Breast epithelium (tissue), 4 donors: ENCODE measurements at places on chromosomes 5 and 9.

GRCh38 chr5:11801061-11801460, 103.2 kb downstream of the CTNND2 start:
- H3K27me3 ChIP-seq: no peaks in the 10 kb centered on the region
- H3K36me3 ChIP-seq: no peaks in the 10 kb centered on the region
- H3K27ac ChIP-seq: no peak overlapping the region
- H3K4me1 ChIP-seq: no peaks in the 10 kb centered on the region

GRCh38 chr5:10338686-10339057, 14.8 kb upstream of the MARCHF6 start:
- no peak for DNase-seq
- no peak overlapping the region for H3K4me3 ChIP-seq
- no peaks in the 10 kb centered on the region for H3K27me3 ChIP-seq
- H3K36me3 ChIP-seq: no peaks in the 10 kb centered on the region
- no peaks in the 10 kb centered on the region for H3K4me1 ChIP-seq

GRCh38 chr5:132110930-132111329, 37.3 kb downstream of the CSF2 start:
- DNase-seq: no peak
- no peak overlapping the region for H3K4me3 ChIP-seq
- no peaks in the 10 kb centered on the region for H3K27me3 ChIP-seq
- no peaks in the 10 kb centered on the region for H3K4me1 ChIP-seq
- no peaks in the 10 kb centered on the region for H3K36me3 ChIP-seq
- H3K27ac ChIP-seq: no peak overlapping the region

DNA sequence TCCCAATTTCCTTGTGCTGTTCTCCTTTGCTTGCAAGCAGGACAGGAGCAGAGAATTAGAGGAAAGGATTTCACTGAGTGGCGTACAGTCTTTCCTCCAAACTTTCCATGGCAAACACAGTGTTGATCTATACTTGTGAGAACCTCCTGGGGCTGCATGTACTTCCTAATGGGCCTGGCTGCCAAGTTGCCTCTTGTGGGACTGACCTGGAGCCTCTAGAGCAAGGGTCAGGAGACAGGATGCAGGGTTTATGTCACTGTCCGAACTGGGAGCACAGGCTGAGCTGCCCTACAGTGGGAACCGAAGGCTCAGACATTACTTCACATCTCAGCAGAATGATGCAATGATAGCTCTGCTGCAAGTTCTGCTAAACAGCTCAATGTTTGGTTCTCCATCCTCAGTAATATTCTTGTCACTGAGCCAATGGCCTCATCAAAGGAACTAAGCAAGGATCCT, 102.3 kb downstream of the ENC1 start:
- no peaks in the 10 kb centered on the region for H3K4me1 ChIP-seq
- no peak for DNase-seq
- H3K27me3 ChIP-seq: no peaks in the 10 kb centered on the region
- peak overlapping the region; percentile 64 for H3K27ac ChIP-seq
- no peaks in the 10 kb centered on the region for H3K36me3 ChIP-seq
- H3K4me3 ChIP-seq: no peak overlapping the region

DNA sequence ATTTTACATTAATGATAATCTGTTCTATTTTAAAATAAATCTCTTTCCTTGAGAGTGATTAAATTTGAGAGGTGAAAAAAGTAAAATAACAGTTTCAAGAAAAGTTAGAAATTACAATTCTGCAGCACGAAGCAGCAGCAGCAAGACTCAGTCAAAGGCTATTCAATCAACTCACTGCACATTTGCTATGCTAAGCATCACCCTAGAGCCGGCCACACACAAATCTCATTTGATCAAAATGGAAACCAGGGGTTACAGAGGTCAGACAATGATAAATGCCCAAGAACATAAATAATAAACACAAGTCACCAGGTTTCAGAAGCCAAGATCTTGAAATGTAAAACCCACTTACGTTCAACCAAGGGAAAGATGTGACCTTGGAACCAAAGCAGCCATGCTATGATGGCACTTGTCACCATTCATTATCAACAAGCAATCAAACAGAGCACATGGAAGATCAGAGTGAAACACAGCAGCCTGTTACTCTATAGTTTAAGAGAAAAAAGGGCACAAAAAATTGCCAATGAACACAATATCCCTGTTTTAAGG, 136.0 kb downstream of the EPB41L4A start:
- no peak overlapping the region for H3K4me3 ChIP-seq
- DNase-seq: no peak
- H3K27me3 ChIP-seq: no peaks in the 10 kb centered on the region
- H3K27ac ChIP-seq: no peak overlapping the region

GRCh38 chr5:73230264-73231245, 57.6 kb downstream of the TMEM174 start:
- DNase-seq: no peak
- no peak overlapping the region for H3K27ac ChIP-seq
- H3K36me3 ChIP-seq: no peaks in the 10 kb centered on the region
- H3K27me3 ChIP-seq: peaks cover 2% of the 10 kb centered on the region
- H3K4me1 ChIP-seq: peaks cover 4% of the 10 kb centered on the region
- no peak overlapping the region for H3K4me3 ChIP-seq

- no peak for DNase-seq
- H3K27me3 ChIP-seq: no peaks in the 10 kb centered on the region
- no peak overlapping the region for H3K4me3 ChIP-seq
- no peaks in the 10 kb centered on the region for H3K4me1 ChIP-seq
These were observed 45.7 kb downstream of the FXN start for GRCh38 chr9:69081261-69081660.

DNA sequence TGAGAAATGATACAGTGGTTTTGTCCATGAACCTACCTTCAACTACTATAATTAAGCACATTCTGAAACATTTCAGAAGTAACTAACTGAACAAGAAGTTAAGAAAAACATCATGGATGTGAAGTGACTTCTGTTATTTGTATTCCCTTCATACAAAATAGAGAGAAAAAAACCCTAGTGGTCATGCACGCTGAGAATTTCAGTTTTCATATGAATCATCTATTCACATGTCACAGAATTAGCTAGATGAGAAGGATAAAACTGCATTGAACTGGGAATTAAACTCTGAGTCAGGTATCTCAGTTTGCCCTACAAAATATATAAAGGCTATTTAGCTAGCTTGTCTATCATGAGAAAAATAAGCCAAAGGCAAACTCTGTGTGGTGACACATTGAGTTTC, 451.8 kb upstream of the FTMT start:
- H3K27me3 ChIP-seq: no peaks in the 10 kb centered on the region
- no peaks in the 10 kb centered on the region for H3K4me1 ChIP-seq
- H3K36me3 ChIP-seq: no peaks in the 10 kb centered on the region
- no peak overlapping the region for H3K4me3 ChIP-seq
- no peak for DNase-seq
- H3K27ac ChIP-seq: no peak overlapping the region

- no peaks in the 10 kb centered on the region for H3K27me3 ChIP-seq
- H3K4me3 ChIP-seq: no peak overlapping the region
- H3K4me1 ChIP-seq: no peaks in the 10 kb centered on the region
- no peak overlapping the region for H3K27ac ChIP-seq
These were observed 187.5 kb upstream of the HMHB1 start for GRCh38 chr5:143624465-143624864.

- H3K4me1 ChIP-seq: no peaks in the 10 kb centered on the region
- DNase-seq: no peak
- H3K27me3 ChIP-seq: no peaks in the 10 kb centered on the region
- no peaks in the 10 kb centered on the region for H3K36me3 ChIP-seq
- H3K27ac ChIP-seq: no peak overlapping the region
- no peak overlapping the region for H3K4me3 ChIP-seq
These were observed 70.8 kb downstream of the FAT2 start for GRCh38 chr5:151520294-151520693.

DNA sequence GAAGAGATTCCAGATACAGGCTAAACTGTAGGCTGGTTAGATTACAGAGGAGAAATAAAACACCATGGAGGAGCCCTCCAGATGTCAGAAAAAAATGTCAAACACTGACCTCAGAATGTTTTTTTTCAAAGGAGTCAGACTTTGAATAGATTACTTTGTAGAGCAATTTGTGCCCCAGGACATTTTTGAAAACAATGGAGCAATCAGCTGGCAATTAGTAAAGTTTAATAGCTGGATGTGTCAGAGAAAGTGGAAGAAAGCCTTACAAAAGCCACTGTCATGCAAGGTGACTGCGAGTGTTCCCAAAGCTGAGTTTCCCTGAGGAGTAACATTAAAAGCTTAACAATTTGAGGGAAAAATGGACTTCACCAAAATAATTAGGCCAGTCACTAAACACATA, 417.8 kb upstream of the CTNND2 start:
- H3K36me3 ChIP-seq: no peaks in the 10 kb centered on the region
- no peak overlapping the region for H3K27ac ChIP-seq
- DNase-seq: no peak
- H3K4me3 ChIP-seq: no peak overlapping the region
- H3K27me3 ChIP-seq: no peaks in the 10 kb centered on the region

DNA sequence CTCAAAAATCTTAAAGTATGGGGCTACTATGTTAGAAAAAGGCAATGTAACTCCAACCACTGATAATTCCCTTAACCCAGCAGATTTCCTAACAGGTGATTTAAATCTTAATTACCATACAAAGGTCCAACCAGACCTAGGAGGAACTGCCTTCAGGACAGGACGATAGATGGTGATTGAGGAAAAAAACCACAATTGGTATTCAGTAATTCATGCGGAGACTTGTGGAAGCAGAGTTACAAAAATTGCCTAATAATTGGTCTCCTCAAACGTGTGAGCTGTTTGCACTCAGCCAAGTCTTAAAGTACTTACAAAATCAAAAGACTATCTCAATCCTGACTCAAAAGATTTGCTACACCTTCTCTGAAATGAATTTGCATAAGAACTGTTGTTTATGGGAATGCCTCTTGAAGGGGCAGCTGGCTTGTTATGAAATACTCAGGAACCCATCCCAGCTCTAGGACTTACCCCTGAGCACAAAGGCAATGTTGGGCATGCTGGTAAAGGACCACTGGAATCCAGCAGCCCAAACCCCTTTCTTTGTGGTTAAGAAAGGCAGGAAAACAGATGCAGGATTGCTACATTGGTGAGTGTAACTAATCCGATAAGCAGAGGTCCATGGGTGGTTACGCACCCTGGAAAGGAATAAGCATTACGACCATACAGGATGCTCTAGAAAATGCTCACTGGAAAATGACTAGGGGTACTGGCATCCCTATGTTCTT, 26.7 kb upstream of the EPB41L4A start:
- no peaks in the 10 kb centered on the region for H3K36me3 ChIP-seq
- H3K27me3 ChIP-seq: no peaks in the 10 kb centered on the region
- H3K4me3 ChIP-seq: no peak overlapping the region

- H3K27ac ChIP-seq: no peak overlapping the region
- no peak overlapping the region for H3K4me3 ChIP-seq
- H3K4me1 ChIP-seq: no peaks in the 10 kb centered on the region
- no peak for DNase-seq
- no peaks in the 10 kb centered on the region for H3K36me3 ChIP-seq
- no peaks in the 10 kb centered on the region for H3K27me3 ChIP-seq
These were observed 11.0 kb upstream of the HAPLN1 start for GRCh38 chr5:83731638-83732037.

GRCh38 chr5:56279291-56279690, 46.2 kb upstream of the ANKRD55 start:
- H3K27me3 ChIP-seq: no peaks in the 10 kb centered on the region
- no peak for DNase-seq
- H3K4me3 ChIP-seq: no peak overlapping the region
- H3K27ac ChIP-seq: peak overlapping the region; percentile 45
- H3K4me1 ChIP-seq: no peaks in the 10 kb centered on the region

- no peak for DNase-seq
- no peak overlapping the region for H3K27ac ChIP-seq
- no peaks in the 10 kb centered on the region for H3K4me1 ChIP-seq
- no peak overlapping the region for H3K4me3 ChIP-seq
- no peaks in the 10 kb centered on the region for H3K27me3 ChIP-seq
These were observed 105.1 kb downstream of the MSX2 start for GRCh38 chr5:174829511-174829864.

- H3K27ac ChIP-seq: no peak overlapping the region
- no peaks in the 10 kb centered on the region for H3K4me1 ChIP-seq
- H3K27me3 ChIP-seq: no peaks in the 10 kb centered on the region
- H3K36me3 ChIP-seq: no peaks in the 10 kb centered on the region
- H3K4me3 ChIP-seq: no peak overlapping the region
- DNase-seq: no peak
These were observed 360.4 kb upstream of the ZNF608 start for GRCh38 chr5:125106881-125107280.

DNA sequence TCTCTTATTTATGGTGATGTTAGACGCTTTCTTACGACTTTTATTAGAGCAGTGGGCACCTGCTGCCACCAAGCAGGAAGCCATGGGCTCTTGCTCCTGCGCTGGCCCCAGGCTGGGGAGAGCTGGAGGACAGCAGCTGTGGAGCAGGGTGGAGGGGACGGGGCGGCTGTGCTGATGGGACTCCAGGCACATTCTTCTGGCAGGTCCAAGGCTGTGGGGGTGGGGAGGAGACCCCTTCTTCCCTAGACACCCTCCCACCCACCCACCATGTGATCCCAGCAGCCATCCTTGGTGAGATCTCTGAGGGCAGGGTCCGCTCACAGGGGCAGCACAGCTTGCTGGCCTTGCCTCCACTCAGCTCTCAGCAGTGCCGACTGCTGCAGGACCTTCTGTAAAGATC, 192.6 kb upstream of the IRX4 start:
- H3K27me3 ChIP-seq: no peaks in the 10 kb centered on the region
- H3K4me3 ChIP-seq: no peak overlapping the region

DNA sequence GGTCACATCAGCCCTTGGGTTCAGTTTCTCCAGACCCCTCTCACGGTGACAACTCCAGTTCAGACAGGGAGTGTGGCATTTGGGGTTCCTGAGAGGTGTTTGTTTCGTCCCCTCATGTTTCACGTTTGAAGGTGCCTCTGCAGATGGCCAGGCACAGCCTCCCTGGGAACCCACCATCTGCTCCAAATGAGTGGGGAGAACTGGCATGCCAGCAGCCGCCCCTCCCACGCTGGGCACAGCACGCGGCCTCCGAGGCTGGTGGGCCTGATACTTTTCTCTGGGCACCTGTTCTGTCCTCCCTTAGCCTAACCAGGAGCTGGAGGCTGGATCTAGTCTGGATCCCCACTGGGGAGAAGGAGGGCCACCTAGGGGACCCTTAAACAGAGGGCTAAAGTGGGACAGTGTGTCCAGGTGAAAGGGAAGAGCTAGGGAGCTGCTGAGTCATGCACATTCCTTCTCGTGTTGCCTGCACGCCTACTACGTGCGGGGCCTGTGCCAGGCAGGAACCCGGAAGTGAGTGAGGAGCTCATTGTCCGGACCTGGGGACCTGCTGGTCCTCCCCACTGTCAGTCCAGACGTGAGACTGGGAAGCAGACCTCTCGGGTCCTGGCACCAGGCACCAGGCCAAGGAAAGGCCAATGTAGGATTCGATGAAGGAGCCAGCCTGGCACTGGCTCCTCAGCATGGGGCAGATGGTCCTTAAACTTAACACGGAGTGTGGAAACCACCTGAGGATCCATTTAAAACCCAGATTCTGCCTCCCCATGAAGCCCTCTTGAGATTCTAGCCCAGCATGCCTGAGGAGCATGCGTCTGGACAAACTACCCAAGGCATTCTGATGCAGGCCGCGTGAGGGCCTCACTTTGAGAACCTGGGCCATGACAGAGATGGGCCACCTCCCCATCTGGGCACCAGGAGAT, 11.7 kb downstream of the DNM1 start:
- no peaks in the 10 kb centered on the region for H3K4me1 ChIP-seq
- DNase-seq: no peak
- no peaks in the 10 kb centered on the region for H3K27me3 ChIP-seq
- no peak overlapping the region for H3K4me3 ChIP-seq

GRCh38 chr9:136516191-136516654, 29.6 kb downstream of the NOTCH1 start:
- no peak overlapping the region for H3K4me3 ChIP-seq
- no peaks in the 10 kb centered on the region for H3K4me1 ChIP-seq
- no peaks in the 10 kb centered on the region for H3K36me3 ChIP-seq
- no peaks in the 10 kb centered on the region for H3K27me3 ChIP-seq
- no peak overlapping the region for H3K27ac ChIP-seq

- H3K27ac ChIP-seq: no peak overlapping the region
- H3K4me3 ChIP-seq: no peak overlapping the region
- H3K36me3 ChIP-seq: no peaks in the 10 kb centered on the region
- no peaks in the 10 kb centered on the region for H3K27me3 ChIP-seq
These were observed 8.0 kb downstream of the ARL10 start for GRCh38 chr5:176373100-176373818.
